Breast epithelium (tissue), 4 donors: ENCODE measurements at places on chromosomes 2 and 18. TPM values are rescaled to one million over a fixed set of nuclear protein-coding genes. Genes with fewer than 3 reads are reported as not detected.

- H3K4me3 ChIP-seq = no peak overlapping the region
- H3K4me1 ChIP-seq = no peaks in the 10 kb centered on the region
- no peak for DNase-seq
- no peak overlapping the region for H3K27ac ChIP-seq
- no peaks in the 10 kb centered on the region for H3K36me3 ChIP-seq
- H3K27me3 ChIP-seq = no peaks in the 10 kb centered on the region
These were observed 3.3 kb downstream of the PDCD1 start for GRCh38 chr2:241855245-241855887.

DNA sequence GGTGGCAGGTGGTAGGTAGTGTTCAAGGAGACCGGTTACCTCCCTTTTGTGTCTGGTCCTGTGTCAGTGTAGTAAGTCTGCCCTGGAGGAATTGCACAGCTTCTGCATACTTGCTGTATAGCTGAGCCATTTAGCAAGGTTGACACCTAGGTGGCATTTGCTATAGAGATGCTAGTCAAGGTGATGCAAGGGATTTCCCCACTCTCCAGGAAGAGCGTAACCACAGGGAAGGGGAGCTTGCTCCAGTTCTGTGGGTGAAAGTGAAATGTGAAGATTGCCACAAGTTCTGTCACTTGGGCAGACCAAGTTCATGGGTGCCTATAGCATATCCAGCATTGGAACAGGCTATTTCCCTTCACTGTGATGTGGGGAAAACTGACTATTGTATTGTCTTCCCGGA lies 28.1 kb downstream of the NAT8 start:
- no peaks in the 10 kb centered on the region for H3K4me1 ChIP-seq
- H3K36me3 ChIP-seq = no peaks in the 10 kb centered on the region
- H3K27me3 ChIP-seq = no peaks in the 10 kb centered on the region
- H3K27ac ChIP-seq = no peak overlapping the region
- H3K4me3 ChIP-seq = no peak overlapping the region

GRCh38 chr2:205024822-205025518 lies 479.7 kb downstream of the PARD3B start:
- H3K27ac ChIP-seq = no peak overlapping the region
- H3K27me3 ChIP-seq = no peaks in the 10 kb centered on the region
- no peaks in the 10 kb centered on the region for H3K36me3 ChIP-seq
- no peak for DNase-seq

The FAM124B gene
- total RNA-seq = 7.9 TPM

DNA sequence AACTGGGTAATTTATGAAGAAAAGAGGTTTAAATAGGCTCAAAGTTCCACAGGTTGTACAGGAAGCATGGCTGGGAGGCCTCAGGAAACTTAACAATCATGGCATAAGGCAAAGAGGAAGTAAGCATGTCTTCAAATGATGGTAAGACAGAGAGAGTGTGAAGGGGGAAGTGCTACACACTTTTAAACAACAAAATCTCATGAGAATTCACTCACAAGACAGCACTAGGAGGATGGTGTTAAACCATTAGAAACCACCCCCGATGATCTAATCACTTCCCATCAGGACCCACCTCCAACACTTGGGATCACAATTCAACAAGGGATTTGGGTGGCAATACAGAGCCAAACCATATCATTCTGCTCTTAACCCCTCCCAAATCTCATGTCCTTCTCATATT lies 34.9 kb downstream of the CFAP210 start:
- H3K4me3 ChIP-seq = no peak overlapping the region
- H3K27me3 ChIP-seq = no peaks in the 10 kb centered on the region
- no peaks in the 10 kb centered on the region for H3K4me1 ChIP-seq
- H3K27ac ChIP-seq = no peak overlapping the region
- no peaks in the 10 kb centered on the region for H3K36me3 ChIP-seq

DNA sequence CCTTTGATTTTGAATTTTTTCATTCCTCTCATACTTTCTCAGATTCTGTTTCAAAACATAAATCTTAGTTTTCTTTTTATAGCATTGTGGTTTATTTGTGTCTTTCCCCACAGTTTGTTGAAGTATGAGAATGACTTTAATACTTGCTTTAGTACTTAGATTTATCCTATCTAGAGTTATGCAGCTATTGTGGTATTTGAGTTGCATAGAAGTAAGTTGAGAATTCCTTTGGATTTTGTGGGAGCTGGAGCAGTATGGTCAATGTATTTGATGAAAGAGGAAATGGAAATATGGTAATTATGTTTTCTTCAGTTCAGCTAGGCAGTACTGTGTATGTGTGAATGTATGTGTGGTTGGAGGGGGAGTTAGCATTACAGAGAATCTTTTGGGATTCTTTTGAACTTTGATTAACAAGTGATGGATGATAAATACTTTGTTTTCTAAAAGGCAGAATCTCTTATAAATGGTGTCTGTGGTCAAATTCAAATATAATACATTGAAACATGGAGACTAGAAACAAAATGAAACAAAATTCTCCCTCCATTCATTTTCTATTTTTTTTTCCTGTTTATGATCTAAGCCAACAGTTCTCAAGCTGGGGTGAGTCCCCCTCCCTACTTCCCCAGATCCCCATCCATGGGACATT lies 3.0 kb downstream of the ACVR2A start:
- no peak for DNase-seq
- H3K4me3 ChIP-seq = peak overlapping the region; percentile 91
- H3K36me3 ChIP-seq = no peaks in the 10 kb centered on the region
- H3K4me1 ChIP-seq = no peaks in the 10 kb centered on the region
- H3K27me3 ChIP-seq = no peaks in the 10 kb centered on the region

GRCh38 chr18:61155586-61155985 lies 177.6 kb upstream of the CDH20 start:
- no peak overlapping the region for H3K4me3 ChIP-seq
- no peaks in the 10 kb centered on the region for H3K4me1 ChIP-seq
- no peak for DNase-seq
- H3K36me3 ChIP-seq = no peaks in the 10 kb centered on the region
- H3K27ac ChIP-seq = no peak overlapping the region

- DNase-seq = peak; percentile 35
- no peak overlapping the region for H3K4me3 ChIP-seq
- H3K4me1 ChIP-seq = no peaks in the 10 kb centered on the region
- no peaks in the 10 kb centered on the region for H3K36me3 ChIP-seq
These were observed 17.0 kb downstream of the THNSL2 start for GRCh38 chr2:88187038-88187676.

The MERTK gene
- total RNA-seq = 21.0 TPM

DNA sequence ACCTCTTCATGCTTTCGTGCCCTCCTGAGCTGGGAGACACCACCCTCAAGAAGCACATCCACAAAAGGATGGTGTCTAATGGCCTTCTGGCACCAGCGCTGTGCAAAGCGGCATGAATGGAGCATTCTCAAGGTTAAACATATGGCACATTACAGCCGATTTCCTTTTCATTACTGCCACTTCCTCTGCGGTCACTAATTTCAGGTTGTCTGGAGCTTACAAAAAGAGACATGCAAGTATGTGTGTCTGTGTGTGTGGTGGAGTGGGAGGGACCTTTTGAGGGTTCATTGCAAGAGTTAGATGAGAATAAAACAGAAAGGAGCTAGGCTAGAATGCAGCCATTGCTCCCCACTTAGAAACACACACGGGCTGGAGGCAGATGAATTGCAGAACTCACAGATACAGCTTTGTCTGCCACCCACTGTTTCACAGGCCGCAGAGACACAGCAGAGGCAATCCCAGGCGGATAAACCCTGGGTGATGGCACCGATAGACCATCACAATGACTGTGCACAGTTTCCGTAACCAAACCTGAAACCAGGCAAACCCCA lies 76.0 kb downstream of the TGIF1 start:
- H3K36me3 ChIP-seq = no peaks in the 10 kb centered on the region
- H3K27me3 ChIP-seq = no peaks in the 10 kb centered on the region
- no peak overlapping the region for H3K27ac ChIP-seq
- no peaks in the 10 kb centered on the region for H3K4me1 ChIP-seq
- no peak overlapping the region for H3K4me3 ChIP-seq

GRCh38 chr2:151657667-151658076 lies 76.6 kb downstream of the NEB start:
- H3K27me3 ChIP-seq = no peaks in the 10 kb centered on the region
- H3K4me3 ChIP-seq = no peak overlapping the region
- no peak for DNase-seq
- H3K27ac ChIP-seq = no peak overlapping the region

The KCNS3 gene
- 76.4 TPM for total RNA-seq

DNA sequence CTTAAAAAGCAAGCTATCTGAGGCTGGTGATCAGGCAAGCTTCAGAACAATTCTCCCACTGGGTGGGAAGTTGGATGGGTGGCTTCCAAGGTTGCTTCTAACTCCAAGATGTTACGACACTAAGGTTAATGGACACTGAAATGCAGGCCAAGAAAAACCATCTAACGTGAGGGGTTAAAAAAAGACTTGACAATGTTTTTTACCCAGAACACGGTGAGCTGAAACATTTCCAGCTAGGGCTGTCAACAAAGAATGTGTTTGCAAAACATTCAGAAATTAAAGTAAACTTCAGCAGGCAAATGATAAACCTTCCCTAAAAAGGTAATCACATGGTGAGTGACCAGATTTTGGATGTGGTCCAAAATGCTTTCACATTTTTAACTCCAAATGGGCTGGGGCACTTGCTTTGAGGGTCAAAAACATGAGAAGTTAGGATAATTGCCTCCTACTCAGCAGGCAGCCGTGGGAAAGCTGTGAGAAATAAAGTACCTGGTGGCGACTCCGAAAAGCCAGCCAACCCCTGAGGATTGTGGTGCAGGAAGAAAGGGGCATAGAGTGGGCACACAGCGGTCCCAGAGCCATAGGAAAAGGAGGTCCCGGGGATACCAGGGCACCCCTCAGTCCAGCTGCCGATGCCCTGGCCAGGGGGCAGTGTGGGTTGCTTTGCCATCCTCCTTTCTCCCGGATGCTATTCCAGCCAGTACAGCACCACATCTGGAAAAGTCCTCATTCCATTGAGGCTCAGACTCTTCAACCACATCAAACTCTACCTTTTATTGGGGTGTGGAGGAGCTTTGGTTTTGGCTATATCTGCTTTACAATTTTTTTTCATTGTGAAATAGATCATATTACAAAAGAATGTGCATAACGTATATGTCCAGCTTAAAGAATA lies 90.0 kb upstream of the ATL2 start:
- H3K27ac ChIP-seq = peak overlapping the region; percentile 77
- H3K4me3 ChIP-seq = no peak overlapping the region
- no peaks in the 10 kb centered on the region for H3K36me3 ChIP-seq
- DNase-seq = no peak
- no peaks in the 10 kb centered on the region for H3K27me3 ChIP-seq

DNA sequence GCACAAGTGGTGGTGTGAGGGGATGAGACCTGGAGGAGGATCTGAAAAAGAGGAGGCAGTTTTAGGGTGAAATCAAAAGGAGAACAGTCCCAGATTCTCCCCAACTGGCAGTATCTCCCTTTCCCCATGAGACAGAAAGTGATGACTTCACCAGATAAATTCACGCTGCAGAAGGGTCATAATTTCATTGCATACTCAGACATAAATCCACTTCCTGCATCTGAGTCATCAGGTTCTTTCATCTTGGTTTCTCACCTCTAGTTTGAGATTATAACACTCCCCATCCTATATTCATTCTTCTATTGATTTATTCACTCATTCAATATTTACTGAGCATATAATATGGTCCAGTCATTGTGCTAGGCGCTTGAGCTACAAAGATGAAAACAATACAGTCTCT lies 64.7 kb downstream of the CCDC148 start:
- no peaks in the 10 kb centered on the region for H3K36me3 ChIP-seq
- no peak overlapping the region for H3K27ac ChIP-seq
- no peaks in the 10 kb centered on the region for H3K4me1 ChIP-seq
- H3K4me3 ChIP-seq = no peak overlapping the region
- DNase-seq = no peak

DNA sequence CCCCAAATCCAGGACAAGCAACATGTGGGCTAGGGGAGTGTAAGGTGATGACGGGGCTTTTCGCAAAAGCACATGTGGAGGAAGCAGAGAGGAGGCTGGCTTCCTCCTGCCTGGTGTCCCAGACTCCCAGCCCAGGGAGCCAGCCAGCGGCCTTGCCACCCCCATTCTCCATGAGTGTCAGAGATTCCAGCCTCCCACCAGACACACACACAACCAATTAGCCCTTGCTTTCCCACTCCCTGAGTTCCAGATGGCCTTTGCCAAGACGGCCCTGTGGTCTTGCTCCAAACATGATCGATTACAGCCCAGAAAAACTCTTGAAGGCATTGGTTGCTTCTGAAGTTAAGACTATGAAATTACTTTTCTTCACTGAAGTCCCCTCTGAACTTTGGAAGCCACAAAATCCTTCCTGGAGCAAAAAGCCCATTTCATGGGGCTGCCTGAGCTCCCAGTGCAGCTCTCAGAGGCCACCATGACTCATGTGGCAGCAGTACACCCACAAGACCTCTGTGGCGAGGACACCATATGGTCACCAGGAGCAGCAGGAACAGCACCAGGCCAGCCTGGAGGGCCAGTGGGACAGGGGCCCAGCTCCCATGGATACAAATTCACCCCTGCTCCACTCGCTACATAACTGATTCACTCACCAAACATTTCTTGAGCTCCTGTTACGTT lies 69.1 kb upstream of the PID1 start:
- H3K36me3 ChIP-seq = no peaks in the 10 kb centered on the region
- DNase-seq = no peak
- peak overlapping the region; percentile 88 for H3K27ac ChIP-seq
- no peak overlapping the region for H3K4me3 ChIP-seq

DNA sequence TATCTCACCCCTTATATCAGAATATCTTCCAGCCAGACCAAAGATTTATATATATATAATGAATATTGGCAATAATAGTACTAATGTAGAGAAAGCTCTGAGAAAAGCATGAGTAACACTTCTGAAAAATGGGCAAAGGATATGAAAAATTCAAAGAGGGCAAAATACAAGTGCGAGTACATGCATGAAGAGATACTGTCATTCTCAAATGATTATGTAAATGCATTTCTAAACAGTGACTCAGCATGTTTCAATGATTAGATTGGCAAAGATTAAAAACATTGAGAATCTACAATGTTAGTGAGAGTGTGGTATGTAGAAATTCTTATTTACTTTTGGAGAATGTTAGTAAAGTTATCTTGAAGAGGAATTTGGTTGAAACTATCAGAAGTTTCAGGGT lies 118.3 kb upstream of the NEDD4L start:
- no peaks in the 10 kb centered on the region for H3K4me1 ChIP-seq
- no peaks in the 10 kb centered on the region for H3K36me3 ChIP-seq
- DNase-seq = no peak
- H3K27me3 ChIP-seq = no peaks in the 10 kb centered on the region

The CTDSP1 gene
- total RNA-seq = 95.9 TPM

DNA sequence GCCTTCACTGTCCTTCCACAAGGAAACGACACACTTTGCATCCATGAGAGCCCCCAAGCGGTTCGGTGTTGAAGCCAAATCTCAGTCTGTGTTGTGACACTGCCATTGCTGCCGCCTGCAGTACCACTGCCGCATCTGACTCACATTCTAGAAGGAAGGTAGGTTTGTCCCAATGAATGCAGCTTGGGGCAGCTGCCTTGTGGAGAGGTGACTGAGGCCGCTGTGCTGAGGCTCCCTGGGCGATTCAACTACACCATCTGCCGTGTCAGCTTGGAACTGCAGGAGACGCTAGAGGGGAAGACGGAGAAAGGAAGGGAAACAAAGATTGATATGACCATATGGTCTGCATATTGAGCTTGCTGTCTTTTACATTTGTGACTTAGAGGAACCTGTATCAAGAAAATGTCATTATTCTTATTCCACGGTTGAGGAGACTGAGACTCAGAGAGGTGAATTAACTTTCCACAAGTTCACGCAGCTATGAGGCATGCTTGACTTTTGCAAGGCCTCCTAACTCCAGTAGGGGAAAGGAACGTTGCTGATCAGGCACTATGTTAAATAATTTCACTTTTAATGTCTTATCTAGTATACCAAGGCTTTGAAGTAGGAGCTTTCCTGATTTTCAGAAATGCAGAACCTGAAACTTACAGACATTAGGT lies 43.5 kb upstream of the LMAN1 start:
- peak; percentile 59 for DNase-seq
- H3K4me1 ChIP-seq = no peaks in the 10 kb centered on the region
- no peak overlapping the region for H3K27ac ChIP-seq
- H3K36me3 ChIP-seq = no peaks in the 10 kb centered on the region
- H3K27me3 ChIP-seq = no peaks in the 10 kb centered on the region

The ZBTB7C gene
- 6.1 TPM for total RNA-seq
